ENCODE measurements at places on chromosomes 2 and 18.

DNA sequence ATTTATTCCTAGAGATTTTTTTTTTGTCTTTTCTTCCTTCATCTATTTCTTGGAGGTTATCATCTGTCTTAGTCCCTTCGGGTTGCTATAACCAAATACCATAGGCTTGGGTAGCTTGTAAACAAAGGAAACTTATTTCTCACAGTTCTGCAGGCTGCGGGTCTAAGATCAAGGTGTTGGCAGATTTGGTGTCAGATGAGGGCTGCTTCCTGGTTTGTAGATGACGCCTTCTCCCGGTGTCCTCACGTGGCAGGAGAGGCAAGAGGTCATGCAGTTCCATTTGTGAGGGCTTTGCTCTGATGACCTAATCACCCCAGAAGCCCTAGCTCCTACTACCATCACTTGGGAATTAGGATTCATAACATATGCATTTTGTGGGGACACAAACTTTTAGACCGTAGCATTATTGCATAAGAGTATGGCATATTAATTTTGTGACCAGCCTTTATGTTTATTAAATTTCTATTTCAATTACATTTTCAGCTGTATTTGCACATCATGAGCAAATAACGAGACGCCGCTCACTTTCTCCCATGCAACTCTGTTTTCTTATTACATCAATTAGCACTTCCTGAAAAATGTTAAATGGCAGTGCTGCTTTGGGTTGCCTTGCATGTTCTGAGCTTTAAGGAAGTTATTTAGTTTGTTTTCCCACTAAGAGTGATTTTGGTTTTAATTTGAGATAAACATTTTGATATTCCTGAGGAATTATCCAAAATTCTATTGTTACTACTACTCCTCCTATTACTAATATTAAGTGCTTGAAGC lies 246.4 kb upstream of the HDAC4 start:
- no peak for DNase-seq

- no peak for DNase-seq
Measured at GRCh38 chr2:73448856-73449255, 63.2 kb downstream of the ALMS1 start.

DNA sequence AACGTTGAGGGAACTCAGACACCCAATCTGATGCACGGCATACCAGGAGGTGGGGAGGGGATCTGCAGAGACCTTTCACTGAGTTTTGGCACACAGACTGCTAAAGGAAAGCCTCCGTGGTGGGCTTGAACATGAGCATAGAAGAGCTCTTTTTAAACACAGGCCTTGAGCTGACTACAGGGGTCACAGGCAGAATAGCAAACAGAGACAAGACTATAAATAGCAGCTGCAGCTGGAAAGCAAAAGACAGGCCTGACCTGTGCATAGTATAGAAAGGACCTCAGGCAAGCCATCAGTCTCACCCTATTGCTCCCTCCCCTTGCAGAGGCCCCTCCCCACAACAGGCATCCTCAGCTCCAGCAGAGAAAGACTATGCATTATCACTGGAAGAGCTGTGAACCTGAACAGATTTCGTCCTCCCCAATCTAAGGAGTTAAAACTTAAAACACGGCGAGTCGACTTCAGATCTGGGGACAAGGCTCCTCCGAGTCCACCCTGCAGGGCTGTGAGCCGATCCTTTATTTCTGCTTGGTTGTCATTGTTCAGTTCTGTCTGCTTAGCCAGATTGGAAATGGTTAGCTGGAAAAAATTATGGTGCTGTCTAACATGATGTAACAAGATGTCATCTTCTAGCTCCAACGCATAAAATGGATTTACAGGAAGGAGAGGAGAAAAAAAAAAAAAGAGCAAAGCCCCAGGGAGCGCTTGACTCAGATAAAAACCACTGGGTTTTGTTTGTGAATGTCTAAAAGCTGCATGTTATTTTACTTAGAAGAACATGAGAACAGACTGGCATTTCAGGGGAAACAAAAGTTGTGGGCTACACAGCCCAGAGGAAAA lies 25.2 kb upstream of the LCLAT1 start:
- DNase-seq, result no peak

- no peak for DNase-seq
Measured at GRCh38 chr2:55865096-55865835, 58.3 kb downstream of the EFEMP1 start.

DNA sequence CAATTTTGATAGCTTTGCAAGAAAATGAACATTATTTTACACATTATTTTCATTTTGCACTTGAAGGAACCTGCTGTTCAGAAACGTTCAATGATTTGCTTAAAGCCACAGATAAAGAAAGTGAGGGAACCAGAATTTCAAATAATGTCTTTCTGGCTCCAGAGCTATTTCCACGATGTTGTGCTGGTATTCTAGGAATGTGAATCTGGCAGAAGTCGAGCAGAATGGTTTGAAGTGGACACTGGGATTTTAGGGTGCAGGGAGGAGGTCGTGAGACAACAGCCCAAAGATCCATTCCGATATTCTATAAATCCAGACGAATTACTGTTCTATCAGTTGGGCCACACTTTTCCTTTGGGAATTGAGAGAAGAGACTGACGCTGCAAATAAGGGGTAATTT lies 2.2 kb downstream of the CCDC102B start:
- no peak for DNase-seq

DNA sequence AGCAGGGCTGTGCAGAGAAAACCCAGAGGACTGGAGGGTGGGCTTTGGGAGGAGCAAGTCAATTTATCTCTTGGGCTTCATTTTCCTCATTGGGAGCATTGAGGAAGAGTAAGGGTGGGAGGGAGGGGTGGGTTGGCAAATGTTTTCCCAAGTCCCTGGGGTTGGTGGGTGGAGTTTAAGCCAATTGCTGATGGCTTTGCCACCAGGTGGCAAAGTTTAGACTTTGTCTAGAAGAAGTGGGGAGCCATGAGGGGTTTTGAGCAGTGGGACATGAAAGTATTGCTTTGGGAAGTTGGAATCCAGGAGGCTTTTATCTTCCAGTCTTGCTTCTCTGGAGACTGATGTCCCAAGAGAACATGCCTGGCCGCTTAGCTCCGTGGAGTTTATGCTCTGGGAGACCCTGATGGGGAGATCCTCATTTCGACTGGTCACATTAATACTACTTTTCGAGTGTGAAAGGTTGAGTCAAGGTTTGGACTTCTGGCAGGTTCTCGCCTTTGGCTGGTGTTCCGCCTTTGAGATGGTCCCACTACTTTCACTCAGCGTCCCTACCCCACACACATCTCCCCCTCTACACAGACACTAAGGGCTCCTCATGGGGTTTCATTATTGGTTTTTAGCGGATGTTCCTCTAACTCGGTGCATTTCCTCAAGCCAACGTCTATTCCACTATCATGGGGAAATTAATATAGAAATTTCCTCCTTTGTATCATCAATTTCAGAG lies 126.7 kb downstream of the PRKCE start:
- no peak for DNase-seq

GRCh38 chr2:62870966-62871365 lies 165.5 kb downstream of the EHBP1 start:
- no peak for DNase-seq
